ENCODE measurements at places on chromosomes 11 and 22. TPM values are rescaled to one million over a fixed set of nuclear protein-coding genes. Genes with fewer than 3 reads are reported as not detected.

Gene RTN4R
- 2.3 TPM for total RNA-seq

Gene KCNJ11
- total RNA-seq = 0.43 TPM

GRCh38 chr11:119120639-119121007 lies 757 bp upstream of the HINFP start:
- peak overlapping the region; percentile 91 for H3K27ac ChIP-seq
- no peaks in the 10 kb centered on the region for H3K27me3 ChIP-seq
- H3K4me1 ChIP-seq = peaks cover 30% of the 10 kb centered on the region
- peak overlapping the region; percentile 94 for H3K4me3 ChIP-seq
- H3K36me3 ChIP-seq = peaks cover 34% of the 10 kb centered on the region
- no peak for DNase-seq

Gene PHOX2A
- total RNA-seq = not detected

Gene ISX
- total RNA-seq = not detected

DNA sequence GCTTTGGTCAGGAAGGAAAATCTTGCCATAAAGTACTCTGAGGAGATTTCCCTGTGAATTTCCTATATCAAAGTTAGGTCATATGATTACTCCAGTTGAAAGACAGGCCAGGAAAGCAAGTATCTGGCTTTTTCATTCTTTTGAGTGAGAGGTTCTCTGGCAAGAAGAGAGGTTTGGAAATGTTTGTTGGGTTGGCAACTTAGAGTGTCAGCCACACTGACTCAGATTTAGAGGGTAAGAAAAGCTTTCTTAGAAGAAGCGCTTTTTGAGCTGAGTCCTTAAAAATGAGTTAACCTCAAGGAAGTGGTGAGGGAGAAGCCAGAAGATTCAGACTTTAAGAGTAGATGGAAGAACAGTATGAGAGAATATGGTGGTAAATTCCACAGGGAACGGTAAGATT lies 86.1 kb upstream of the BDNF start:
- no peak overlapping the region for H3K27ac ChIP-seq
- no peak for DNase-seq
- H3K4me1 ChIP-seq = no peaks in the 10 kb centered on the region
- no peaks in the 10 kb centered on the region for H3K27me3 ChIP-seq
- no peak overlapping the region for H3K4me3 ChIP-seq

GRCh38 chr11:4211991-4212390 lies 117.4 kb downstream of the RRM1 start:
- H3K36me3 ChIP-seq = no peaks in the 10 kb centered on the region
- H3K27ac ChIP-seq = no peak overlapping the region
- H3K4me1 ChIP-seq = no peaks in the 10 kb centered on the region
- DNase-seq = no peak
- H3K27me3 ChIP-seq = peaks cover 19% of the 10 kb centered on the region
- H3K4me3 ChIP-seq = no peak overlapping the region

DNA sequence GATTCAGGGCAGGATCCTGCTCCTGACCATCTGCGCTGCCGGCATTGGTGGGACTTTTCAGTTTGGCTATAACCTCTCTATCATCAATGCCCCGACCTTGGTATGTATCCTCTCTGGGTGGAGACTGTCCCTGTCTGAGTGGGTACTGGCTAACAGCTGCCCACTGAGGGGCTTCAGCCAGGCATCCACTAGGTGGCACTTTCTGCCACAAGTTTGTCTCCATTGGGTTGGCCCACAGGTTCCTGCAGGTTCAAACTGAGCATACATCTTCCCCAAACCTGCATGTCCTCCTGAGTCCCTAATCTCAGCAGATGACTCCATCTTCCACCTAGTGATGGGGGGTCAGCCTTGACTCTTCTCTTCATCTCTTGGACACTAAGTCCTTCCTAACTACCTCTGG lies 4.4 kb downstream of the SLC2A11 start:
- H3K27me3 ChIP-seq = no peaks in the 10 kb centered on the region
- no peak overlapping the region for H3K27ac ChIP-seq
- peaks cover 5% of the 10 kb centered on the region for H3K36me3 ChIP-seq

DNA sequence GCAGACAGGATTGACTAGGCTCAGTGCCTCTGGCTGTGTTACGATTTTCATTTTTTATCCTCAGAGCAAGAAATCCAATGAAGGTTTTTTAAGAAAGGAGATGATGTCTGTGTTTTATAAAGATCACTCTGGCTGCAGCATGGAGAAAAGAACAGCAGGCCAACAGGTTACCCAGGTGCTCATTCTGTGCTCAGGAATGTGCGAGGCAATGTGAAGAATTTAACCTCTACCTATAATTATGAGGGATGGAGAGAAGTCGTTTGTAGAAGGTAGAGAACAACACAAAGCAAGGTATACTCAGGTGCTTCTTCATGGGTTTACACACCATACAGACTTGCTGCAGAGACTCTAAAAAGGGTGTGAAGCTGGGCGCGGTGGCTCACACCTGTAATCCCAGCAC lies 10.0 kb upstream of the RTCB start:
- no peak for DNase-seq
- no peak overlapping the region for H3K27ac ChIP-seq

DNA sequence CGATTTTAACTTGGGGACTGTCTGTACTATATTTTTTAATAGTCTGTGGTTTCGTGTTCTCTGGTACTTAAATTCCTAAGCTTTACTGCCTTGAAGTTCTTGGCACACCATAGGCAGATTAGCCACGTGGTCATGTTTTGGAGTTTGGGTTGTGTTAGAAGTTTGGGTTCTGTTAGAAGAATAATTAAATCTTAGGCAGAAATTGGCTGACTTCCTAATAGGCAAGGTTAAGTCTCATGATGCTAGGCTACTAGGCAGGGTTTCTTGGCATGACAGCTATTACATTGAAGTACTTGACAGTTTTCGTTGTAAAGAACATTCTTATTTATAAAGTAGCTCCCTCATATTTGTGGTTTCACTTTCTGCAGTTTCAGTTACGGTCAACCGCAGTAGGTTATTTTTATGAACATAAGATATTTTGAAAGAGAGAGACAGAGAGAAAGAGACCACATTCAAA lies 30.0 kb upstream of the MMP7 start:
- no peaks in the 10 kb centered on the region for H3K36me3 ChIP-seq
- DNase-seq = no peak
- peaks cover 40% of the 10 kb centered on the region for H3K4me1 ChIP-seq
- peaks cover 2% of the 10 kb centered on the region for H3K27me3 ChIP-seq
- H3K4me3 ChIP-seq = peak overlapping the region; percentile 38

Gene NCF4
- total RNA-seq = 3.9 TPM

DNA sequence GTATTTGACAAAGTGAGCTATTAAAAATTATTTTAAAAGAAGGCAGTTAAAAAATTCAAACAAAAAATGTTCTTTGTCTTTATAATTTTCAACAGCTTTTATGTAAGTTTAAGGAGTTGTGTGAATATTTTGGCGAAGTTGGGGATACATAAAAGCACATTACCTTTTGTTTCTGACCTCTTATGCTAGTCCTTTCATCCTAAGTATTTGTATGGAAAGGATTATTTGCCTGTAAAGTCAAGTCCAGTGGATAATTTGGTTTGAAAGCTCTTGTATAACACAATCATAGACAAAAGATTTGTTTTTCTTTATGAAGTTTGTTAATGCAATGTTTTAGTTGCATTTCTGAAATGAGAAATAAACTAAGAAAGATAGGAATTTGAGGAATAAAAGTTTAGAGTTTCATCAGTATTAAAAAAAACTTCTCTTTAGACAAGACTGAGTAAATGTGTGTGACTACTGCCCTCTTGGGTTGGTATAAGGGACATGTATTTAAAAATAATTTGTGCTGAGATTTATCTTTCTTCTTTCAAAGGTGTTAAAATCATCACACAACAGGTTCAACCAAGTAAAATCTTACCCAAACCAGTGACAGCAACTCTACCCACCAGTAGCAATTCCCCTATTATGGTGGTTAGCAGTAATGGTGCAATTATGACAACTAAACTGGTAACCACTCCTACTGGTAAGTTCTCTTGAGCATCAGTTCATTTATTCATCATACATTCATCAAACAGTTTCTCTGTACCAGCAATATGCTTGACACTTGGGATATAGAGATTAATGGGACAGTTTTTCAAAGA lies 68.2 kb downstream of the EMSY start:
- DNase-seq = no peak
- no peaks in the 10 kb centered on the region for H3K4me1 ChIP-seq
- H3K4me3 ChIP-seq = no peak overlapping the region
- H3K36me3 ChIP-seq = no peaks in the 10 kb centered on the region
- H3K27ac ChIP-seq = no peak overlapping the region
- no peaks in the 10 kb centered on the region for H3K27me3 ChIP-seq

DNA sequence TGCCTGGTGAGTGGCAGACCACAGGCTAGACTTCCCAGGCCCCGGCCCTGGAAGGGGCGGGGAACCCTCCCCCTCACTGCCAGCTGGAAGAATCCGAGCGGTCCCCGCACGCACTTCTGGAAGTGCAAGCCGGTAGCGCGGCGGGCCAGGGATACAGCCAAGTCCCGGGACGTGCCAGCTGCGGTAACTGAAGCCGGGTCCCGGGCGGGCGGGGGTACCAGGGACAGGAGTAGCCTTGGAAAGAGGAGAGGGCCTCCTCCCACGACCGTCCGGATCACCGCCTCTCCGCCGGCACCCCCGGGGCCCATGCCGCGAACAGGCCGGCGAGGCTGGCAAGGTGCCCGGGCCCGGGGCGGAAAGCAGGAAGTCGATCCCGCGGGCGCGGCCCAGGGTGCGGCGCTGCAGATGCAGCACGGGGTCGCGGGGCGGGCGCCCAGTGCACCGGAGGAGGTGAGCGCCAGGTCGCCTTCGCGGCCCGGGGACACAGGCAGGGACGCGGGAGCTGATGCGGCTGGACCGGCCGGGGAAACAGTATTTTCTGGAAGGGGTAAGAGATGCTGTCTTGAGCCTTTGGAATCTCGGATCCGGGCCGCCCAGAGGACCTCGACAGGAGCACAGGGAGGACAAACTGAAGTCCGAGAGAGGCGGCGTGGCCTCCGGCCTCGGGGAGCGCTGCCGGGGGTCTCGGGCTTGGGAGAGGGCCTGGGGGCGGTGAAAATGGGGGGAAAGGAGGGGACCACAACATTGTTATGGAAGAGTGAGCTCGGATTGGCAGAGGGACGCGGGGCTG lies 783 bp upstream of the SLC35C1 start:
- no peaks in the 10 kb centered on the region for H3K27me3 ChIP-seq
- H3K36me3 ChIP-seq = peaks cover 9% of the 10 kb centered on the region
- H3K27ac ChIP-seq = peak overlapping the region; percentile 86
- H3K4me1 ChIP-seq = peaks cover 36% of the 10 kb centered on the region
- H3K4me3 ChIP-seq = peak overlapping the region; percentile 91

GRCh38 chr11:33709466-33709865 lies 8.8 kb upstream of the C11orf91 start:
- H3K27ac ChIP-seq = no peak overlapping the region
- no peak for DNase-seq
- no peak overlapping the region for H3K4me3 ChIP-seq
- H3K36me3 ChIP-seq = peaks cover 12% of the 10 kb centered on the region

Measured in activated CD4-positive, alpha-beta T cell treated with anti-CD3 and anti-CD28 coated beads for 36 hours (primary cell).